ENCODE measurements at places on chromosomes 2 and 18. TPM values are rescaled to one million over a fixed set of nuclear protein-coding genes. Genes with fewer than 3 reads are reported as not detected.

The PROM2 gene
- total RNA-seq: not detected

GRCh38 chr18:57907550-57907949 is 104.4 kb upstream of the ATP8B1 start:
- no peak overlapping the region for H3K4me3 ChIP-seq
- H3K4me1 ChIP-seq: no peaks in the 10 kb centered on the region
- H3K36me3 ChIP-seq: no peaks in the 10 kb centered on the region

- no peaks in the 10 kb centered on the region for H3K4me1 ChIP-seq
- H3K4me3 ChIP-seq: no peak overlapping the region
- no peaks in the 10 kb centered on the region for H3K27me3 ChIP-seq
- no peak overlapping the region for H3K27ac ChIP-seq
- DNase-seq: no peak
Measured at GRCh38 chr2:241620419-241620769, 16.6 kb downstream of the THAP4 start.

DNA sequence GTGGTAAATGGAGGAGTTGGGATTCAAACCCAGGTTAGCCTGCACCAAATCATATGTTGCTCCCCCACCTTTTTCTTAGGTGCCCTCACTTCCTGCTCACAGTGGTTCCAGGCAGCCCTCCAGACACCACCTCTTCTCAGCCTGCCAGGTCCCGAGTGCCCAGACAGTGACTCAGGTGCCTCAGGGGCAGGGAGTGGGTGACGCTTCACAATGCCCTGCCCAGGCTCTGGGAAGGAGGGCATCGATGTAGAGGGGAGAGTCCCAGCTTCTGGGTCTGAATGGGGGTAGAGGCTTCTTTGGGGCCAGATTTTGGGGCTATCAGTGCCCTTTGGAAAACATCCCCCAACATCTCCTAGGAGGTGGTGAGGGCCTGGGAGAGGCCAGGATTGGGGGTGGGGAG is 5.2 kb upstream of the DNAJB2 start:
- peak overlapping the region; percentile 5 for H3K4me3 ChIP-seq
- H3K4me1 ChIP-seq: peaks cover 23% of the 10 kb centered on the region
- H3K36me3 ChIP-seq: no peaks in the 10 kb centered on the region
- peak; percentile 78 for DNase-seq

All from ascending aorta (tissue), 2 donors.